Right ventricle myocardium superior (tissue), 1 donor: ENCODE measurements at places on chromosomes 3 and 15. TPM values are rescaled to one million over a fixed set of nuclear protein-coding genes. Genes with fewer than 3 reads are reported as not detected.

ACOX2 gene
- 33.3 TPM for total RNA-seq

DNA sequence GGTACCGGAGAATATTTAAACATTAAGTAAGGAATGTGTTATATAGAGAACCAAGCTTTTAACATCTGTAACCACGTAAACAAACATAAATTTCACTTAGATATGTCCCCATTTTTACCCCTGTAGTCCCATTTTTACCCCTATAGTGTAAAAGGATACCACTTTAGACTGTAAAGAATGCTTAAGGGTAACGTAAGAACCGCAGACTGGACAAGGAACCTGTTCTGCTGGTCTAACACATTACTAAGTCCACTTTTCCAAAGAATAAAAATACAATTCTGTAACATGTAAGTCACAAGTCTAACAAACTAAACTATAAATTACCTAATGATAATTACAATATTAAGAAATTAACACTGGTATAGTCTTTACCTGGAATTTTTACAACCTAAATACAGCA is 2.9 kb downstream of the SLC12A6 start:
- no peak for DNase-seq

DNA sequence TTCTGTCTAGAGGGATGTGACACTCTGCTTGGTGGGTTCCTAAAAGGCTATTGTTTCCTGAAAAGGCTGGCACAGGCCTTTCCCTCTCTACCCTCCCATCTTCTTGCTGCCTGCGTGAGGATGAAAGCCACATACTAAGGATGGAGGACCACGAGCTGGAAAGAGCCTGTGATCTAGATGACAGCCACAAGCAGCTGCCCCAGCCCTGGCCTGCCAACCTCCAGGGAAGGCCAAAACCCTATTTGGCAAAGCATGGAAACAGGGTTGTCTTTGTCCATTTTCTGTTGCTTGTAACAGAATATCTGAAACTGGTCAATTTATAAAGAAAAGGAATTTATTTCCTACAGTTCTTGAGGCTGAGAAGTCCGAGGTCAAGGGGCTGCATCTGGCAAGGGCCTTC is 144.5 kb downstream of the FBLN2 start:
- DNase-seq: no peak

- no peak for DNase-seq
These were observed 20.8 kb upstream of the CCR9 start for GRCh38 chr3:45865563-45865962.

DNA sequence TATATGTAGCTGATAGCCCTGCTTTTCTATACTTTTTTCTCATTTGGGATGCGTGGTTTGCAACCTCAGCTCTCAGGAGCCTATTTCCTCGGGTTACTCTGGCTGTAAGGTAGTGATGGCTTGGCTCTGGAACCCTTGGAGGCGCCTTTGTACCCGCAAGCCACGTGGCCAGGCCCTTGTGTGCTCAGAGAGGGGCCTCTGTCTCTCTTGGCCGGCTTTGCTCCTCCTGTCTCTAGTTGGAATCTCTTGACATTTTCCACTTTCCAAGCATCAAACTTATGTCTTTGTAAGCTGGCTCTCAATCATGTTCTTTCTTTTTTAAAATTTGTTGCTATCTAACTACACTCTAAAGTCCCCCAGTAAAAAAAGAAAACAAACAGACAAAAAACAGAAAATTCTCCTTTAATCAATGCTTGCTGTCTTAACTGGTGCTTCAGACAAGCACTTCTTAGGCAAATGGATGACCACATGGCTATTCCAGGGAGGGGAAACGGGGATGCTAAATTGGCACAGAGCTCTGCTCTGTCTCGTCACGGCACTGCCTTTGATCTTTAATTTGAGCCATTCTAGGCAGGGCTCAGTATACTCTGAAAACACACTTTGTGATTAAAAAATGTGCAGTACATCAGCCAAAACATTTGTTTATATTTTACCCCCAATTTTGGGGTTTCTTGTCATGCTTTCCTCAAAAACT is 180.4 kb upstream of the NR2E3 start:
- DNase-seq: no peak
